Neural crest cell (in vitro differentiated cells): ENCODE measurements at places on chromosomes 6 and 20. TPM values are rescaled to one million over a fixed set of nuclear protein-coding genes. Genes with fewer than 3 reads are reported as not detected.

Gene CLPSL2
- not detected in 2 replicates for total RNA-seq

Gene HRH3
- total RNA-seq, result 0.75 and 0.86 TPM in 2 replicates

Gene MAP3K5
- total RNA-seq, result 0.09 TPM in 2 replicates

Gene LAMP5
- total RNA-seq, result 0.98 and 1.0 TPM in 2 replicates

Gene APCDD1L
- total RNA-seq, result not detected in 2 replicates

DNA sequence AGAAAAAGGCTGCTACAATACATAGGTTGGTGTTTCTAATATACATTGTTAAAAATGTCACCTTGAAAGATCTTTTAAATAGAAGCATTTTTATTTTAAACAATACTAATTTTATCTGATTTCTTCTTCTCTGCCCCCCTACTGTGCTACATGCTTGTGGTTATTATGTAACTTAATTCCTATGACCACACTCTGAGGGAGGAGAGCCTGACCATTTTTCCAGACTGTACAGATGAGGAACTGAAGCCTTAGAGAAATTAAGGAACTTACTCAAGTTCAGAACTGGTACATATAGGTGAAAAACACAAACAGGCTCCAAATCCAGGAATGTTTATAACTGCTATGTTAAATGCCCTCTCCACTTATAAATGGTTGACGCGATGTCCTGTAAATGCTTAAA is 43.4 kb upstream of the ARHGAP18 start:
- no peak for DNase-seq

DNA sequence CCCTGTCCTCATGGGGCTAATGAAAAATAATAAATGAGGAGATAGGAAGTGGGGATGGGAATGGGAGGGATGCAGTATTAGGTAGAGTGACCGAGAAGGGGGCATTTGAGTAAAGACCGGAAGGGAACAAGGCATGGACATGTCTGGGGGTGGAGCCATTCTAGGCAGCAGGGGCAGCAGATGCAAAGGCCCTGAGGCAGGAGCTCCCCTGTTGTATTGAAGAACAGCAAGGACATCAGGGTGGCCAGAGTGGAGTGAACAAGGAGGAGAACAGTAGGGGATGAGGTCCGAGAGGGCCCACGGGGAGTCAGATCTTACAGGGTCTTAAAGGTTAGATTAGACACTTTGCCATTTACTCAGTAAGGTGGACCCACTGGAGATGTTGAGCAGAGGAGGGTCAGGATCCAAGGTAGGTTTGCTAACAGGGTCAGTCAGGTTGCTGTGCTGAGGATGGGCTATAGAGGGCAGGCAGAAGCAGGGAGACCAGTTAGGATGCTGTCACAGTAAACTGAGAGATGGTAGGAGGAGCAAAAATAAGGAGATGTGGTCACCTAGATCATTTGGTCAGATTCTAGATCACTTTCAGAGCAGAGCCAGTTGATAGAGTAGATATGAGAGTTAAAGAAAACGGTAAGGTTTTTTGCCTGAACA is 18.7 kb downstream of the TAF8 start:
- no peak for DNase-seq

- no peak for DNase-seq
These were observed 90.4 kb upstream of the TMEM30A start for GRCh38 chr6:75374961-75375400.

GRCh38 chr6:73691512-73691911 is 4.5 kb upstream of the CD109 start:
- DNase-seq, result no peak

- no peak for DNase-seq
These were observed 44.5 kb upstream of the NCOA3 start for GRCh38 chr20:47456952-47457724.

DNA sequence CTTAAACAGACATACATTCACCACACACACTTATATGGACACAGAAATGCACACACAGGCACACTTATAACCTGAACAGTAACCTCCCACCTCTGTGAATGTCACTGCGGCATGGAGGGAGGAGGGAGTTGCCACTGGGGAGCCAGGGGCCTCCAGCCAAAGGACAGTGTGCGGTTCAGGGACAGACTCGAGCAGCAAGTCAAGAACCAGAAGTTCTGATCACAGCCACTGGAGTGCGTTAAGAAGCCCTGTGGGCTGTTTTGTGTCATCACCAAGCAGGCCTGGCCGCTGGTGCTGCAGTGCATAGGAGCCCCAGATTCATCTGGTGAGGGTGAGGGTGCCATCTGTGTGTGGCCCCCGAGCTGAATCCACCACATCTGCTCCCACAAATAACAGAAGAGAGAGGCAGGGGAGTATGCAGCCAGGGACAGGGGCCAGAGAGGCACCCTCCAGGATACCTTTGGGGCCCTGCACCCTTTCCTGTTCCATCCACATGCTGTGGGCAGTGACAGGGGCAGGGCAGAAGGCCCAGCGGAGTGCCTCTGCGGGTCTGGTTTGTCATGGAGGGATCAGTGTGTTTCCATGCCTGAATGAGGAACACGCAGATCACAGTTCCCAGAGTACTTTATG is 20.3 kb downstream of the SYNDIG1 start:
- DNase-seq, result no peak

DNA sequence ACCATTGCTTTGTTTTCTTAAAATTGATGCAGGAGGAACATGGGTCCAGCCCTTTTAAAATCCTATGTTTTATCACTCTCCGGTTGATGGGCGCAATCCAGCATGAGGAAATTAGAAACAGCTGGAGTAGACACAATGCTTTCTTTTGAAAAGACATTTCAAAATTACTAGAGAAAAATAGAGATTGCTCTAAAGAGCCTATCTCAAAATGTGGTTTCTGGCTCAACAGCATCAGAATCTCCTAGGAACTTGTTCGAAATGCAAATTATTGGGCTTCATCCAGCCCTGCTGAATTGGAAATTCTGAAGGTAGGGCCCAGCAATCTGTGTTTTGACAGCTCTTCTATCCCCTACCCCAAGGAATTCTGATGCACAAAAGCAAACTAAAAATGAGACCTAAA is 190.8 kb upstream of the BMP2 start:
- no peak for DNase-seq

- no peak for DNase-seq
These were observed 738.8 kb downstream of the HDGFL1 start for GRCh38 chr6:23308166-23308565.

- no peak for DNase-seq
These were observed 97.3 kb downstream of the PRDM1 start for GRCh38 chr6:106183430-106183829.

GRCh38 chr6:123503619-123504018 is 133.1 kb downstream of the TRDN start:
- DNase-seq, result no peak

DNA sequence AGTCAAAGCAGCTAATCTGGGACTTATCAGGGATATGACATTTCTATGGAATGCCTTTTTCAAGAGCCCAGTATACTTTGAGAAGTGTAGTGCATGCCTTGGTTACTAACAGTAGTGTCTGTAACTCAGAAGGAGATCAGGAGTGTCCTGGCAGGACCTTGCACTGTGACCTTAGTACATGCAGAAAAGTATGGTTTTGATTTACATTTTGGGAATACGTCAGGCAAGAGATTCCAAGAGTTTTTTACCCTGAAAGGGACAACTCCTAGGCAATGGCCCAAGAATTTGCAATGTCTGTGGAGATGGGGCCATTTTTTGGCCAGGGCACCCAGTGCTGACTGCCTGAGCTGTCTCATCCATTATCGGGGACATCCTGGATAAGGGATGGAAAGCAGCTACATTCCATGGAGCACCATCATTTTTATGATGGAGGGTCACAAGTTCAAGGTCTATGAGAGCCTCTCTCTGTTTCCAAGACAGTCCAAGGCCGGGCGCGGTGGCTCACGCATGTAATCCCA is 80.2 kb downstream of the FAM50B start:
- no peak for DNase-seq

DNA sequence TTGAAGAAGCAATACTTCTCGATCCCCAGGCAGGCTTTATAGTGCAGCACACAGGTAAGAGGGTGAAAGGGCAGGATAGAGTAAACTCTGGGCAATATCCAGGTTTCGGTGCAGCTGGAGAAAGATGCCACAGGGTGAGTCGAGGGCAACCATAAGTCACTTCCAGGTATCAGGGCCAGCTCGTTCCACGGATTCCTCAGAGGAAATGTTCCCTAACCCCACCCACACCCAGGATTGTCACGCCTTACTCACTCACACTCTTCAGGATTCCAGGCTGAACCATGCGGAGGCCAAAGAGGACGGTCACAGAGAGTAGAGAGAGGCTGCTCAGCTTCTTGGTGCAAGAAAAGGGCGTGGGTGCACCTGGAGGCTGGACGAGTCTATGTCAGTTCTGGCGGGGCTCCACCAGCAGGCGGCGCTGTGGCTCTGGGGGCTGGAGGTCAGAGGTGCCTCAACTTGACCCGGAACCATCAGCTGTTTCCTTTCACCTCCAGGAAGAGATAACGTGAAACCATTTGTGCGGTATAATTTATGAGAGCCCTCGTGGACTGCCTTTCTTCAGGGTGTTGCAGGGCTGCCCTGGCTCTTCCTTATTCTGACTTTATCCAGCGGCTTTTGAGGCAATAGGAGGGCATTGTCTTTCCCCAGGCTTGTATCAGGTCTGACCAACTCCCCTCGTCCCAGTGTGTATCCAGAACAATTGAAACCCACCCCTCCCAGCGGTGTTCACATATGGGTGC is 14.5 kb upstream of the WFDC12 start:
- peak; percentile 50 for DNase-seq
